ENCODE measurements at places on chromosomes 12 and 14. TPM values are rescaled to one million over a fixed set of nuclear protein-coding genes. Genes with fewer than 3 reads are reported as not detected.

DNA sequence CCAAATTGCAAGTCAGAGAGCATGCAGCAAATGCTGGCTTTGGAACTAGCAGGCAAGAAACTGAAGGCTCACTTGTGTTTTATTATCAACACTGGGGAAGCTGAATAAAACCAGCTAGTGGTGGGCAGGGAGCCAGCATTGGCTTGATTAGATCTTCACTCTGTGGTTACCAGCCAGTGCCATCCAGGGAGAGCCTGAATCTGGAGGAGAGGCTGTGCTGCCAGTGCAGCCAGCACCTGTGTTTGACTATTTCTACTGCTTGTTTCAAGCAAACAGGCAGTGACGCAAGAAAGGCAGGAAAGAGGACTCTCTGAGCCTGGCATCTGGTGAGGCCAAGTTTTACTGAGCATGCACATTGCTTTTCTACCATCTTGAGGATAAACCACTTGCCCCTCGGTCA, 247.0 kb downstream of the PHLDA1 start:
- no peak overlapping the region for H3K27ac ChIP-seq
- DNase-seq, result no peak
- no peak overlapping the region for H3K4me3 ChIP-seq
- H3K4me1 ChIP-seq, result no peaks in the 10 kb centered on the region

- no peak overlapping the region for H3K4me3 ChIP-seq
- no peaks in the 10 kb centered on the region for H3K36me3 ChIP-seq
- H3K4me1 ChIP-seq, result no peaks in the 10 kb centered on the region
- no peak for DNase-seq
These were observed 92.7 kb downstream of the PRICKLE1 start for GRCh38 chr12:42496886-42497285.

DNA sequence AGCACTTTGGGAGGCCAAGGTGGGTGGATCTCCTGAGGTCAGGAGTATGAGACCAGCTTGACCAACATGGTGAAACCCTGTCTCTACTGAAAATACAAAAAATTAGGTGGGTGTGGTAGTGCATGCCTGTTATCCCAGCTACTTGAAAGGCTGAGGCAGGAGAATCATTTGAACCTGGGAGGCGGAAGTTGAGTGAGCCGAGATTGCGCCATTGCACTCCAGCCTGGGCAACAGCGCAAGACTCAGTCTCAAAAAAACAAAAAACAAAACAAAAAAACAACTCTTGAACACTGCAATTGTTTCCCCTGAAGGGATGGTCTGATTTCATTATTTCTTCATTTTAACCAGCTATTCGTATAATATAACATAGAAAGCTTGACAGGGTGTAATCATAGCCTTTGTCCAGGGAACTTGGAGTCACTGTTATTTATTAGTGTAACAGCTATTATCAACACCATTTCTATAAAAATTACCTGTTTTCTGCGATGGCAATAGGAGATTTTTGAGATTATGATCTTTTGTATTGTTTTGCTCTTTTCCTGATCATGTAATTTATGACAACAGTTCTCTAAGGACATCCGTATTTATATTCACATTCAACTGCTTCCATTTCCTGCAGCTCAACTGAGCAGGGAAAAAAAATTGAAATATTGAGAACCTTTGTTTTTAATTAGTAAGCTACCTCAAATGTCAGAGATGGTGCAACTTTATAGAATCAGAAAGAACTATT, 94.7 kb downstream of the DIP2B start:
- H3K4me1 ChIP-seq, result no peaks in the 10 kb centered on the region
- no peak for DNase-seq
- H3K4me3 ChIP-seq, result no peak overlapping the region
- no peaks in the 10 kb centered on the region for H3K36me3 ChIP-seq
- H3K27ac ChIP-seq, result no peak overlapping the region

- no peak overlapping the region for H3K27ac ChIP-seq
- H3K27me3 ChIP-seq, result no peaks in the 10 kb centered on the region
- no peak overlapping the region for H3K4me3 ChIP-seq
- no peaks in the 10 kb centered on the region for H3K36me3 ChIP-seq
- DNase-seq, result no peak
These were observed 452.5 kb downstream of the FUT8 start for GRCh38 chr14:65864984-65865383.

- H3K27me3 ChIP-seq, result no peaks in the 10 kb centered on the region
- no peak overlapping the region for H3K27ac ChIP-seq
- no peak overlapping the region for H3K4me3 ChIP-seq
- no peaks in the 10 kb centered on the region for H3K36me3 ChIP-seq
These were observed 41.3 kb downstream of the NTF3 start for GRCh38 chr12:5473076-5473782.

DNA sequence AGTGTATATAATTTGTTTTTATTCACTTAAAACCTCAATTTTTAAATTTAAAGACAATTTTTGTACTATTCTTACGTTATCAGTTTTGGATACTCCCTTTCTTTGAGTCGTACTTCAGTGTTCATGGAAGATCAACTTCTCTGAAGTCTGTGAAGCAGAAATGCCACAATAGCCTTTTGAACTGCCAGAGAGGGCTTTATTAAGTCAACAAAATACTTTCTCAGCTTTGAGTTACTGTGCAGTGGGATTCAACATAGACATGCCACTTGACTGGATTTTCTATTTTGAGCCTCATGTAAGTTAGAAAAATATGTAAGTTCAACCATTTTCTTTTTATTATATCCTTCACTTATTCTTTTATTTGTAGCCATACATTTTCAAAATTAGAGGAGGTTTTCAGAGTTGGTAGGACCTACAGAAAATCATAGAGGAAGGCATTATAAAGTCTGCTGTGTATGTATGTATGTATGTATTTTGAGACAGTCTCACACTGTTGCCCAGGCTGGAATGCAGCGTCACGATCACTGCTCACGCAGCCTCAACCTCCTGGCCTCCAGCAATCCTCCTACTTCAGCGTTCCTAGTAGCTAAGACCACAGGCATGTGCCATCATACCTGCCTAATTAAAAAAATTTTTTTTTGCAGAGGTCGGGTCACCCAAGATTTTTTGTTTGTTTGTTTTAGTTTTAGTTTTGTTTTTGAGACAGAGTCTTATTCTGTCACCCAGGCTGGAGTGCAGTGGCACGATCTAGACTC, 31.3 kb upstream of the BCAT1 start:
- no peaks in the 10 kb centered on the region for H3K27me3 ChIP-seq
- no peak overlapping the region for H3K4me3 ChIP-seq
- DNase-seq, result no peak
- H3K27ac ChIP-seq, result no peak overlapping the region
- H3K4me1 ChIP-seq, result no peaks in the 10 kb centered on the region

DNA sequence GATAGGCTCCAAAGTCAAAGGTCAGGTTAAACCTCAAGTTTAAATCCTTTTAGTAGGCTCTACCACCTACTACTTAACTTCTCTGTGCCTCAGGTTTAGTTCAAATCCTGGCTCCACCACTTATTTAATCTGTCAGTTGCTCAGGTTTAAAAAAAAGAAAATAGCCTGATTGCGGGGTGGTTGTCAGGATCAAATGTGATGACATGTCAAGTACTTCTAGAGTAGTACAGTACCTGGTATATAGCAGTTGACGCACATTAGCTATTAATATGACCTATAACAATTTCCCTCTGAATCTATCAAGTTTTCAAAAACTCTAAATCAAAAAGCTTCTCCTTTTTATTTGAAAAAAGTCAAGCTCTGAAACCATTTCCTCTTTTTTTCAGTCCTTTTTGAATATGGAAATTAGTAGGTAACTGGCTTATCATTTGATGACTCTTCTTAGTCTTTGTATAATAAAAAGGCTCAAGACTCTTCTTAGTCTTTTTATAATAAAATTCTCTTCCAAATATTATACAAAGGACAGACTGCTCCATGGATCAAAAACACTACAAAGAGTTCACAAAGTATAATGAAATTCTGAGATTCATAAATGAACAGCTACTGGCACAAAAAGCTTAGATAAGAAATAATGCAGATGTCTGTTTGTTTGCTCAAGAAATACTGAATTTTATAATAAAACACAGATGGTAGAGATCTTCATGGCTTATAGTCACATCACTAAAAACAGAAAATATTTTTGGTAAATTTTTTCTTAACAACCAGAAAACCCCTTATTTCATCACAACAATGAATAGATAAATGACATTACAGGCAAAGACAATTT, 5.0 kb downstream of the OSBPL8 start:
- H3K4me3 ChIP-seq, result no peak overlapping the region
- no peak for DNase-seq
- peaks cover 38% of the 10 kb centered on the region for H3K4me1 ChIP-seq
- no peaks in the 10 kb centered on the region for H3K27me3 ChIP-seq
- no peak overlapping the region for H3K27ac ChIP-seq

DNA sequence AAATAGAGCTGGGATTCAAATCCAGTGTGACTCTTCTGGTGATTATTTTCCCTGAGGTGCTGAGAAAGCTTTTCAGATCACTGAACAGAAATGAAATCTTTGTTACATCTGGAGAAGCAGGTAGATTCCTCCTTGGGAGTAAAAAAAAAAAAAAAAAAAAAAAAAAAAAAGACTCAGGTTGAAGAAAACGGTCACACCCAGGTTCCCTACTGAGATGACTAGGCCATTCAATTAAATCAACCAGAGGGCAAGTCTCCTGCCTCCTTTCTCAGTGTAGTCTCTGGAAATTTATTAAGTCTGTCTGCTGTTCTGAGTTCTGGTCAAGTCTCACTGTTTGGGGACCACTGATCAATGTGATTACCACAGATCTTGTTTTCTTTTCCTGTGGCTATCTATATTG, 24.0 kb downstream of the ARG2 start:
- no peaks in the 10 kb centered on the region for H3K4me1 ChIP-seq
- no peak overlapping the region for H3K4me3 ChIP-seq
- no peak overlapping the region for H3K27ac ChIP-seq
- DNase-seq, result no peak
- peaks cover 10% of the 10 kb centered on the region for H3K36me3 ChIP-seq
- no peaks in the 10 kb centered on the region for H3K27me3 ChIP-seq

DNA sequence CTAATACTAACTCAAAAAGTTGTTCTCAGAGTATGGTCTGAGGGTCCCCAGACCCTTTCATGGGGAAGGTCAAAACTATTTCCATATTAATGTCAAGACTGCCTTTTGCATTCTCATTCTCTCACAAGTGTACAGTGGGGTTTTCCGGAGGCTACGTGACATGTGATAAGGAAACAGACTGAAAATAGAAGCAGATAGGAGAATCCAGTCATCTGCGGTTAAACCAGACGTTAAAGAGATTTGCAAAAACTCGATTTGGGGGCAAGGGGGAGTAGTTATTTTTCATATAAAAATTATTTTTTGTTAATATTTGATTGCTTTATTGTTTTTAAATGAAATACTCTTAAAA, 1.0 kb upstream of the NAP1L1 start:
- H3K27ac ChIP-seq, result peak overlapping the region; percentile 100
- no peaks in the 10 kb centered on the region for H3K27me3 ChIP-seq

- H3K36me3 ChIP-seq, result no peaks in the 10 kb centered on the region
- no peaks in the 10 kb centered on the region for H3K27me3 ChIP-seq
- no peak overlapping the region for H3K4me3 ChIP-seq
- H3K4me1 ChIP-seq, result peaks cover 26% of the 10 kb centered on the region
- H3K27ac ChIP-seq, result no peak overlapping the region
These were observed 5.0 kb downstream of the CDK17 start for GRCh38 chr12:96395236-96395635.

DNA sequence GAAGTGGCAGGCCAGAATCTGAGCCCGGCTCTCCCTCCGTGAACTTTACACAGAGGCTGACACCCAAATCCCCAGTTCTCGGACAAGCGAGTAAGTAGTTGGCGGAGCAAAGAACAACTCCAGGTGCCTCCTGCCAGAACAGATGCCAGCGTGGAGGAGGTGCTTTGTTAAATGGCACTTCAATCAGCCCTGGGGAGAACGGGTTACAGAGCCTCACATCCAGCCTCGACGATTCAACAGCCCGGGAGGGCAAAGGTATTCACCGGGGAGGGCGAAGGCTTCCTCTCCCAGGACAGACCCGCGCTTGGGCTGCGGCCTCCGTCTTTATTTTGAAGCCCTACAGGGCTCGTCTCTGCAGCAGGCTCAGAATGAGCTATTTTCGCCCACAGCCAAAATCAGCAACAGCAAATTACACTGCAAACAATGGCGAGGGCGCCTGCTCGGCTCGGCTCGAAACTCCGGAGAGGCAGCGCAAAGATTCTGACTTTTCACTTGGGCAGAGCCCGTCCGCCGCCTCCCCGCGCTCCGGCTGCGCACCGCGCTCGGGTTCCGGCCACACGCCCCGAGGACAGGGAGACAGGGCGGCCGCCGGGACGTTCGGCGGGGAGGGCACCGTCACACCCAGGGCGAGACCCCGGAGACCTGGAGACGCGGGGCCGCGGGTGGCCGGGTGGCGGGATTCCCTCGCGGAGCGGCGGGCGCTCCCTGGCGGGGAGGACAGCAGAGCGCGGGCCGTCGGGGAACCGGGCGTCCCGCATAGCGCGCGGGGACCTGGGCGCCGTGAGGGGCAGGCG, 811 bp downstream of the TMCC3 start:
- no peak overlapping the region for H3K27ac ChIP-seq
- H3K4me1 ChIP-seq, result no peaks in the 10 kb centered on the region
- peak overlapping the region; percentile 37 for H3K4me3 ChIP-seq
- peak; percentile 27 for DNase-seq
- no peaks in the 10 kb centered on the region for H3K36me3 ChIP-seq
- peaks cover 10% of the 10 kb centered on the region for H3K27me3 ChIP-seq

DNA sequence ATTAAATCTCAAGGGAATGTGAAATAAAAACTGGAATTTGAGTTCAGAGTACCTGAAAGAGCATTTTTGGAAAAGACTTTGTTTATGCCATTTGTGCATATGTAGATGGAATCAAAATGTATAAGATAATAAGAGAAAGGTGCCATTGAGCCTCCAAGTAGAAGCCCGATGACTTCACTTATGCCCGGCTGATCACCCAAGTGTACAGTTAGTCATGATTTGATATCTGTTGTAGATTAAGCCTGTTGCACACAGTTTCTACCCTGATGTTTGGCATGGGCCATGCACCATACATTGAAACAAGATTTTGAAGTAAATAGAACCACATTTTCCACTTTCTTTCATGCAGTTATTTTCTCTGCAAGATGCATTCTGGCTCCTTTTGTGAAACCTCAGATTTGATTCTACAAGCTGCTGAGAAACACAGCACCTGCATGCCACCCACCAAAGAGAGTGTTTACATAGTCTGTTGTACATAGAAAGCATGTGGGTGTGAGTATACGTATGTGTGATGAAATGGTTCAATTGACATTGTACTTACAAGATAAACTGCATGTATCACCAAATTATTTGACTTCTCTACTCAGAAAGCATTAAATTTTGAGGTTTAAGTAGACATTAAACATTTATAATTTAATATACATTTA, 772.5 kb downstream of the DIO2 start:
- H3K27ac ChIP-seq, result no peak overlapping the region
- H3K27me3 ChIP-seq, result no peaks in the 10 kb centered on the region

Gene CLEC4A
- total RNA-seq, result 0.30 TPM

Gene ASCL1
- total RNA-seq, result not detected

Gene PIK3C2G
- not detected for total RNA-seq

Gene LRIG3
- not detected for total RNA-seq

Gene VDR
- 2.9 TPM for total RNA-seq

Gene LRCOL1
- total RNA-seq, result not detected

Gene CELA1
- 1.6 TPM for total RNA-seq

Gene NKX2-1
- not detected for total RNA-seq

Gene TSPAN8
- total RNA-seq, result not detected

Gene CLEC4C
- total RNA-seq, result not detected

Gene ACVRL1
- 0.70 TPM for total RNA-seq
